ENCODE measurements at places on chromosomes 5 and 9. TPM values are rescaled to one million over a fixed set of nuclear protein-coding genes. Genes with fewer than 3 reads are reported as not detected.

The ADAMTS19 gene
- 0.81 TPM for total RNA-seq

The OLFML2A gene
- total RNA-seq: 27.5 TPM

GRCh38 chr5:80822640-80823039, 137.5 kb upstream of the RASGRF2 start:
- no peak for DNase-seq

DNA sequence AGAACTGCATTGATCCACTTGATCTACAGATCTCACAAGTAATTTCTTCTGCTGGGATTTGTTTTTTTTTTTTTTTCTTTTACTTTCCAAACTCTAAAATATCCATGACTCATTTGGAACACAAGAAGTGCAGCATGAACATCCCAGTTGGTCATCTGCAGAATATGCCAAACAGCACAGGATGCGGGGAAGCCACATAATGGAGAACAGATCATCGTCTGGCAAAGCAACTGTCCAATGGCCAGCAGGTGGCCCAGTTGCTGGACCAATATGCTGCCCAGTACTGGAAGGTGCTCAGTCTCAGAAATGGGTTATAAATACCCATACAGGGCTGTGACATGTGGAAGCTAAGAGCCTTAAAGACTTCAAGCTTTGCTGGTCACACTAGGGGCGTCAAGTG, 221.3 kb upstream of the TAS2R1 start:
- DNase-seq: no peak

- no peak for DNase-seq
Measured at GRCh38 chr5:58149746-58150145, 310.1 kb downstream of the PLK2 start.

DNA sequence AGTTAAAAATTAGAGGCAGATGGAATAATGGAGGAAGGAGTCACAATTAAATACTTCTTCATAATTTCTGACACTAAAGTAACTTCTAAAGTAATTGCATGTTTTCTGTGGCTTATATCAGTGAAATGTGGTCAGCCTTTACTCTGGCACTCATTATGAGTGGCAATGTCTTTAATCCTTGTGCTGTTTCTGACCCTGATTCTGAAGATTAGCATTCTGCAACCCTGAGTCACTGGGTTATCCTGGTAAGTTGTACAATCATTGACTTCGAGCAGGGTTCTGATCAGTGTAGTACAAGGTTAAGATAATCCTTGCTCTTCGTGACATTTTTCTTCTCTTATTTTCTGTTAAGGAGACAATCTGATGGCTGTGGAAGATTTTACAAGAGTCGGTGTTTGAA, 379.4 kb upstream of the RORB start:
- no peak for DNase-seq

DNA sequence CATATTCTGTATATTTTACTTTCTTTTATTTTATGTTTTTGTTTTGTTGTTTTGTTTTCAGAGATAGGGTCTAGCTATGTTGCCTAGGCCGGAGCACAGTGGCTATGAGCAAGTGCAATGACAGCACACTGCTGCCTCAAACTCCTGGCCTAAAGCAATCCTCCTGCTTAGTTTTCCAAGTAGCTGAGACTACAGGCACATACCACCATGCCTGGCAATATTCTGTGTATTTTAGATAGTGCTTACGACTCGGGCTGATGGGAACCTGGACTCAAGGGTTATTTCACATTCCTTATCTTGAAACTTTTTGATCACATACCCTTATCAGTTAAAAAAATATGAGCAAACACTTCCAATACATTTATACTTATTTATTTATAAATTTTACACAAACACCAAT, 119.0 kb upstream of the STARD4 start:
- no peak for DNase-seq

Data from Right ventricle myocardium superior (tissue), 1 donor.